ENCODE measurements at places on chromosomes 7 and 10.

GRCh38 chr7:54991341-54991740 lies 27.5 kb upstream of the EGFR start:
- no peak for DNase-seq

DNA sequence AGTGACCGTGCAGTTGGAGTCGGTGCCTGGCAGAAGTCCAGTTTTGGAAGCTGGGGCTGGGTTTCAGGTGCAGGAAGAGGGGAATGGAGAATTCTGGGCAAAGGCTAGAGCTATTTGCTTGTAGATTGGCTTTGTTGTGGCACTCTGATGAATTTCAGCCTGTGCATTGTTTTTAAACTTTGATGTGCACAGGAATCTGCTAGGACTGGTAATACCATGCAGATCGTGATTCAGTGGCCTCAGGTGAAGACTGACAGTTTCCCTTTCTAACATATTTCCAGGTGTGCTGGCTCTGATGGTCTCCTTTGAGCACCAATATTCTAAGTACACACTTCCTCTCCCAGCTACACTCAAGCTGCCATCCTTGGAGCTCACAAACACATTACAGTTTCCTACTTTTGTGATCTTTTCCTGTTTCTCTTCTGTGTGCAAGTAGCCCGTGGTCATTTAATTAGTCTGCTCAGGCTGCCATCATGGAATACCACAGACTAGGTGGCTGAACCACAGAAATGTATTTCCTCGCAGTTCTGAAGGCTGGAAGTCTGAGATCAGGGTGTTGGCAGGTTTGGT lies 55.6 kb downstream of the NOC3L start:
- no peak for DNase-seq

DNA sequence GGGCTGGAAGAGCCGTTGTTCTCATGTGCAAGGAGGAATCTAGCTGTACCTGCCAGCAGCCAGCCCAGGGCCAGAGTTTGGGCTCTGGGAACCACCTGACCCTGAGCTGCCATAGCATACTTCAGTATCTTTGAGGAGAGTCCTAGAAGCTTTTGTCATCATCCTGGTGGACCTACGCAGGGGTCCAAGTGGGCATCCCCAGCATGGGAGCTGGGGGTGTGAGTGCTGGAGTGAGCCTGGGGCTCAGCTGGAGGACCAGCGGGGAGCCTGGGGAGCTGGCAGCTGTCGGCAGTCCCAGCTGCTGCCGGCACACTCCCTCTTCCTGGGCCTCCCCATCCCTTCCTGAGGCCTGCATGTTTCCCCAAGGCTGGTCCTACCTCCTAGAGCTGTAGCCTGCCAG lies 32.5 kb downstream of the C10orf105 start:
- DNase-seq, result no peak

GRCh38 chr7:86301301-86301700 lies 342.4 kb upstream of the GRM3 start:
- DNase-seq, result no peak

- no peak for DNase-seq
Observed at GRCh38 chr7:91342346-91342745, 78.1 kb downstream of the FZD1 start.
